ENCODE measurements at places on chromosomes 16 and 17. TPM values are rescaled to one million over a fixed set of nuclear protein-coding genes. Genes with fewer than 3 reads are reported as not detected.

The EARS2 gene
- 17.3 TPM for total RNA-seq

The KRT12 gene
- not detected for total RNA-seq

The BLTP2 gene
- total RNA-seq: 93.4 TPM

The EIF3C gene
- 288 TPM for total RNA-seq

The CSH2 gene
- not detected for total RNA-seq

The MEAK7 gene
- total RNA-seq: 7.1 TPM

The RASL10B gene
- total RNA-seq: 6.8 TPM

The PRSS22 gene
- not detected for total RNA-seq

The HBQ1 gene
- total RNA-seq: not detected

The MGAT5B gene
- total RNA-seq: not detected

The MYLK3 gene
- total RNA-seq: 9.2 TPM

The HBZ gene
- total RNA-seq: not detected

The TERB1 gene
- total RNA-seq: not detected

The QRICH2 gene
- 1.1 TPM for total RNA-seq

The KRT222 gene
- not detected for total RNA-seq

The COG4 gene
- 88.9 TPM for total RNA-seq

The BEAN1 gene
- total RNA-seq: not detected

The WNT9B gene
- not detected for total RNA-seq

The PRR29 gene
- not detected for total RNA-seq

The SLFN14 gene
- total RNA-seq: not detected

The MYADML2 gene
- total RNA-seq: 2.9 TPM

The WFDC1 gene
- total RNA-seq: 0.68 TPM

The MSI2 gene
- total RNA-seq: 33.1 TPM

The ALDH3A1 gene
- 0.23 TPM for total RNA-seq

The TMEM92 gene
- total RNA-seq: not detected

The ZG16 gene
- 1.7 TPM for total RNA-seq

The MT1G gene
- total RNA-seq: 3.5 TPM

The CRHR1 gene
- total RNA-seq: not detected

The PRDM7 gene
- not detected for total RNA-seq

The KRTAP3-2 gene
- total RNA-seq: not detected

The EVPLL gene
- total RNA-seq: not detected

The FSCN2 gene
- not detected for total RNA-seq

The USB1 gene
- 23.9 TPM for total RNA-seq

The TMEM100 gene
- 87.9 TPM for total RNA-seq

The PRSS33 gene
- total RNA-seq: not detected

The HYDIN gene
- total RNA-seq: not detected

The SLC52A1 gene
- not detected for total RNA-seq

The CD300LB gene
- total RNA-seq: not detected

The HP gene
- not detected for total RNA-seq

The DDX5 gene
- total RNA-seq: 450 TPM

The CCL4 gene
- total RNA-seq: 0.49 TPM

The HS3ST6 gene
- total RNA-seq: not detected

Data from gastrocnemius medialis (tissue), 4 donors.